ENCODE measurements at places on chromosomes 1 and 21. TPM values are rescaled to one million over a fixed set of nuclear protein-coding genes. Genes with fewer than 3 reads are reported as not detected.

The KIF17 gene
- total RNA-seq, result 1.1 TPM

The CIART gene
- total RNA-seq, result 0.80 TPM

The AMPD1 gene
- total RNA-seq, result not detected

The SLC44A3 gene
- 2.1 TPM for total RNA-seq

The AGT gene
- total RNA-seq, result 0.12 TPM

The ABCG1 gene
- 3.6 TPM for total RNA-seq

The PGLYRP3 gene
- total RNA-seq, result not detected

The KRTAP13-2 gene
- total RNA-seq, result not detected

The TNNT2 gene
- total RNA-seq, result not detected

The AADACL4 gene
- not detected for total RNA-seq

The ARHGEF10L gene
- 4.8 TPM for total RNA-seq

The SPATA21 gene
- total RNA-seq, result 0.05 TPM

The EDARADD gene
- 3.4 TPM for total RNA-seq

The TBX19 gene
- total RNA-seq, result 0.83 TPM

The LAMB3 gene
- 20.5 TPM for total RNA-seq

The SLC45A1 gene
- total RNA-seq, result 6.1 TPM

The BSND gene
- total RNA-seq, result not detected

The SLC26A9 gene
- total RNA-seq, result 0.05 TPM

The EPHA8 gene
- 0.04 TPM for total RNA-seq

The CACNA1S gene
- total RNA-seq, result not detected

The KAZN gene
- 3.5 TPM for total RNA-seq

The PRKCZ gene
- 10.1 TPM for total RNA-seq
